ENCODE measurements at places on chromosomes 3 and 15.

GRCh38 chr15:59380902-59381610 lies 8.4 kb upstream of the MYO1E start:
- no peak for DNase-seq

GRCh38 chr15:55703873-55704301 lies 39.1 kb downstream of the PRTG start:
- DNase-seq, result no peak

DNA sequence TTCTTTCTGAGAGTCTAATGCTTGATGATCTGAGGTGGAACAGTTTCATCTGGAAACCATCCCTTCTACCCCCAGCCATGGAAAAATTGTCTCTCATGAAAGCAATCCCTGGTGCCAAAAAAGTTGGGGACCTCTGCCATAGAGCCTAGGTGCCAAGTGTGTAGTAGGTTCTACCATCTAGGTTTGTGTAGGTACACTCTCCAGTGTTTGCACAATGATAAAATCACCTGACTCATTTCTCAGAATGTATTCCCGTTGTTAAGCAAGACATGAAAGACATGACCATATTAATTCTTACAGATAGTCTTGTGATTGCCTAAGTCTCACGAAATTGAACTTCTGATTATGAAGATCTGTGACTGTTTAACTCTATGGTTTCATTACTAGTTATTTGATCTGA lies 68.6 kb downstream of the KAT2B start:
- no peak for DNase-seq

GRCh38 chr3:52247409-52248164 lies 2.0 kb downstream of the PPM1M start:
- DNase-seq, result no peak

DNA sequence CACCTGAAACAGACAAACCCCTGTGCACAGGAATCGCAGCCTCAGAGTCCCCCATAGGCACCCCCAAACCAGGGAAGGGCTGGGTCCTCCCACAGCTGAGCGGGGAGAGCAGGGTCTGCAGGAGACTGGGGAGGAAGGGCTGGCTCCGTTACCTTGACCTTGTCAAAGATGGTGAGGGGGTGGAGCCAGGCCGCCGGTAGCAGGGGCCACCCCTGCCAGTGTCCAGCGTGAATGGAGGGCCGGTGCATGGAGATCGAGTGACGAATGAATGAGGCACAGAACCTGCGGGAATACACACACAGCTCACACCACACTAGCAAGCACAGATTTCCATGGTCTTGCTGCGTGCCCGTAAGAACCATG lies 102.2 kb downstream of the TMEM266 start:
- no peak for DNase-seq

DNA sequence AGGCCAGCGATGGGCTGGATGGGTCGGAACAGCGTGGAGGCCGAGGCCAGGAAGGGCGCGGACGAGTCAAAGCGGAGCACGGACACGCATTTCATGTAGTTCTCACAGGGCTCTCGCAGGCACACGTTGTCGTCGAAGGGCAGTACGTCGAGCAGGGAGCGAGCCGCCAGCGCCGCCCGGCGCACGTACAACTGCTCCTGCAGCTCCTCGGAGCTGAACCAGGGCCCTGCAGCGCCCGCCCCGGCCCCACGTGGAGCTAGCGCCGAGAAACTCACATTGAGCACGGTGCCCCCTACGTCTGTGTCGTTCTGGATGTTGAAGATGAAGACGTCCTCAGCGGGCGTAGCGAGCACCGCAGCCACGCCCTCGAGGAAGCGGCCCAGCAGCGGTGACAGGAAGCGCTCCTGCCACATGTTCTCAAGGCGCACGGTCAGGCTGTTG lies 5.8 kb downstream of the CELSR3 start:
- no peak for DNase-seq

DNA sequence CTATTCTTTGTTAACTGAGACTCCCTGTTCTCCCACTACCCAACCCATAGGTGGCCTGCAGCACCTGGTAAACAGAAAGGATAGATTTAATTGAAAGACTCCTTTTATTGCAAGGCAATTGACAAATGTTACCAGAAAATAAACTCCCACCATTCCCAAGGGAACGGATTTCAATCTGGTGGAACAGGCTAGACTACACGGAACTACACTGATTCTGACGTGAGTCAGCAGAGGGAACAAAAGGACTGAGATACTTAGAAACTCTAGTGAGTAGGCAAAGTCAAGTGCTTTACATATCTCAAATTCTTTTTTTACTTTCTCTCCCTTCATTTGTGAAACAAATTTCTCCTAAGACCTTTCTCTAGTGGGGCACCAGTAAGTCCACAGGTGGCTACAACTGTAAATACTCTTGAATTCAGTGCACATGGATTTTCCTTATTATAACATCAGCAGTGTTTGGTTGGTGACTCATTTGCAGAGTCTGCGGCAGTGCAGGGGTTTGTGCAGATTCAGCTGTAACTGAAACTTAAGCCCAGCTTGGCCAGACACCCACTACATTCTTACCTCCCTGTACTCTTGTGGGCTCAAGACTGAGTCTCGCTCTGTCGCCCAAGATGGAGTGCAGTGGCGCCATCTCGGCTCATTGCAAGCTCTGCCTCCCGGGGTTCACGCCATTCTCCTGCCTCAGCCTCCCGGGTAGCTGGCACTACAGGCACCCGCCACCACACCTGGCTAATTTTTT lies 34.3 kb upstream of the PLSCR2 start:
- peak; percentile 6 for DNase-seq

GRCh38 chr3:116048991-116049390 lies 396.3 kb downstream of the LSAMP start:
- DNase-seq, result no peak

DNA sequence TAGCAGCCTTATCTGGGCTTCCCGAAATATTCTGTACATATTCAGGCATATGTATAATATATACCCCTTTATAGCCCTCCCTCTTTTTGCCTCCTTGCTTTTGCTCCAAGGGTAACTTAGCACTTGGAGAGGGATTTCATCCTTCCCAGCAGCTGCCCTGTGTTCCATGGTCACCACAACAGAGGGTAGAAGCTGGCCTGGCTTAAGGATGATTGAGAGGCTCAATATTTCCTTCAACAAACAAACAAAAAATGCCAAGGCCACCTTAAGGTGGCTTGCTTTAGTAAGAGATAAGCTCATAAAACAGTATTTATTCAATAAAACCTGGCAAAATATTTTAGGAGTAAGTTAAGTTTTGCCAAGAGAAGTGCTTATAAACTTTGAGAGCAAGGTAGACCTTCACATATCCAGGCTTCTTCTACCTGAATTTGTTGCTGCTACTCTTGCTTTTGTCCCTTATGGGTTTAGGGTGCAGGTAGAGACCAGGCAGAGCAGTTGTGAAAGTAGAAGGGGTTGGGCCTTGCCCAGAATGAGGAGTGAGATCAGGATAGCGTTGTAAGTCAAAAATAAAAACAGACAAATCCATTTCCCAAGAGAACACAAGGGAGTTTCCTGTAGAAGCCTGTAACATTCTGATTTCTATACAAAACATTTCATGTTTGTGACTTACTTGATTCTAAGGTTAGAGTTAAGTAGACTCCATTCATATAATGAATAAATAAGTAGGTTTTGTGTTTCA lies 52.7 kb upstream of the ATOSA start:
- no peak for DNase-seq

- no peak for DNase-seq
Measured at GRCh38 chr15:33071451-33071850, 123.1 kb downstream of the FMN1 start.

DNA sequence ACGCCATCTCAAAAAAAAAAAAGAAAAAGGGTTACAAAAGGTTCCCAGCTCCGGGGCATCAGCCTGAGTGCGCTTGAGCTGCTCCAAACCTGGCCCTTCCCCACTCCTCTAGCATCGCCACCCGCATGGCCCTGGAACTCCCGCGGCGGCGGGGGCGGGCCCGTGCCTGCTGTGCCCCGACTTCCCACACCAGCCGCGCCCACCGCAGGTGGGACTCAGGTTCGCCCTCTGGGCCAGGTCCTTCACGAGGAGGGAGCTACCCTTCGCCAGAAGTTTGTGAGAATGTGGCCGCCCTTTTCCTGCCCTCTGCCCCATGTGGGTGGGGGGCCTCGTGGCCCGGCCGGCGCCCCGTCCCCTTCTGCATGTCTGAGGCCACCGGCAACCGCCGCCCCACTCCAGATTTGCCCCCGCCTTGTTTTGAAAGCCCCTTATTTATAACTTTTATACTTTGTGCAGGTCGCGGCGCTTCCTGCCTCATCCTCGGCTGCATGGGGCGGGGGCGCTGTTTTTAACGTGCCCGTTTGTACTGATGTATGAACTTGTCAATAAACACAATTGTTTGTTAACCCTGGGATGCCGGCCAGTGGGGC lies 507 bp upstream of the JMJD7 start:
- no peak for DNase-seq

- no peak for DNase-seq
Measured at GRCh38 chr15:38899300-38899699, 334.7 kb upstream of the RASGRP1 start.

- no peak for DNase-seq
Measured at GRCh38 chr3:126568776-126569342, 10.1 kb upstream of the C3orf22 start.

- DNase-seq, result no peak
Measured at GRCh38 chr3:134618478-134619300, 32.1 kb downstream of the KY start.

DNA sequence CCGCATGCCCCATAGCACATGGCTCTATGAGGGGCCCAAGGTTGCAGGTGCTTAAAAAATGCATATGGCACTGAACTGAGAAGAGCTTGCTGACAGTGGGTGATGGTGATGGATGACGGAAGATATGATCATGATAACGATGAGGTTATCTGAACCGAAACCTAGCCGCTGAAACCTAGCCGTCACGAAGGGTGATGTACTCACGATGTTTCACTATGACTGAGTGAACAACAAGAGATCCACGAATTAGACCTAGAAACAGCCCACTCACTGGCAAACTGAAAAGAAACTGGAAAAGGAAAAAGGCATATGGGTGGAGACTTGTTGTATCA lies 57.6 kb upstream of the BCL6 start:
- no peak for DNase-seq

- DNase-seq, result no peak
Measured at GRCh38 chr3:129663930-129664646, 57.6 kb upstream of the PLXND1 start.

- DNase-seq, result no peak
Measured at GRCh38 chr3:87161851-87162250, 65.3 kb upstream of the CHMP2B start.

GRCh38 chr3:66362541-66362941 lies 138.3 kb downstream of the LRIG1 start:
- DNase-seq, result no peak
